ENCODE measurements at places on chromosomes 2 and 18.

DNA sequence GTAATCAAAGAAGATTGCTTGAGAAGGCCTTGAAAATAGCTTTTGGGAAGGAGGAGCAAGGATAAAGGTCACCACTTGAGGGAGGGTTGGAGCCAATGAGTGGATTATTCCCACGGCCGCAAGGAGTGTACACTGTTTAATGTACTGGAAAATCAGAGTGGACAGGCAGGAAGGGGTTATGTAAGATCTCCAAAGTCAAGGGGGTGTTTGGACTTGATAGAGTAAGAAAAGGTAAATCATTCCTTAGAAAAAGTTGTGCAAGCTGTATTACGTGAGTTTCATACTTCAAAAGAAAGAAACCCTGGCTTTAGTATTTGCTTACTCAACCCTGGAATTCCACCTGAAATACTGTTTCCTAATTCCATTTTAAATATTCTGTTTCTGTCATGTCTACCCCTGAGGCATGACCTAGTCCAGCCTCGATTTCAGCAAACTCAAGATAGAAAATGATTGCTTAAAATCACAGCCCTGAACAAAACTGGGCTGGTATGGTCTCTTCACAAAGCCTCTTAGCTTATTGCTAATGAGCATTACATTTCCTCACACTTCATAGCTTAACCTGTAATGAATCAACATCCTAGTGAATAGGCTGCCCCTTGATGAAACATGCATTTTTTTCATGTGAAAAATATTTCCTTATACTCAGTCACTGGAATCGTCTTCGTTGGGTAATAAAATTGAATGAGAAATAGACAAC lies 1.1 kb downstream of the MREG start:
- DNase-seq = no peak

- DNase-seq = no peak
Observed at GRCh38 chr2:107325981-107326786, 440.2 kb upstream of the ST6GAL2 start.

- no peak for DNase-seq
Observed at GRCh38 chr2:223269386-223269785, 217.4 kb downstream of the KCNE4 start.

GRCh38 chr18:79221136-79221535 lies 151.9 kb downstream of the ATP9B start:
- no peak for DNase-seq

- DNase-seq = no peak
Observed at GRCh38 chr2:137117385-137117784, 352.0 kb downstream of the THSD7B start.

DNA sequence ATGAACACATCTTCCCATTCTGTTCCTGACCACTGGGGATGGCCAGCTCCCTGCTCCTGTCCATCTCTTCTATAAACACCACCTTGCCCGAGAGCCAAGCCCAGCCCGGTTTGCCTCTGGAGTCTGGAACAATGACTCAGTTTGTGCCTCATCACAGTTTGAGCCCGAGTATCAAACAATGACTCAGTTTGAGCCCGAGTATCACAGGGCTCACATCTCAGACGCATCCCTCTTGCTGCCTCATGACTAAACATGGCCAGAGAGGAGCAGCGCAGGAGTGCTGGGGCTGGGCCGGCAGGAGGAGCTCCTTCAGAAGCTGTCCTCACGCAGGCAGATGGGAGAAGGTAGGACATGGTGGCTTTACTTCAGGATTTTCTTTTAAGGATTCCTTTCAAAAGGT lies 68.7 kb downstream of the PXDN start:
- no peak for DNase-seq

DNA sequence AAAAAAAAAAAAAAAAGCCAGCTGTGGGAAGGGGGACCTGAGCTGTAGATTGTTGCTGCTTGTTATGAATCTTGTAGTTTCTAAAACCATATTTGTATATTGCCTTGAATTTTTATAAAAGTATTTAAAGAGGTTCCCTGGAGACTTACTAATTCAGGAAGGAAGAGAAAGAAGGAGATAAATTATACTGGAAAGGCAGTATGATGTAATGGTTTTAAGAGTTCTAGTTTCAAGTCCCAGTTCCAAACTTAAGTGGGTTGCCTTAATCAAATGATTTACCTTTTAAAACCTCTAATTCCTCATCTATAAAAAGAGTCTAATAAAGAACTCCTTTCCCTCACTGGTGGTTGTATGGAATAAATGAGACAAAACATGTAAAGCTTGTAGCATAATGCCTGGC lies 62.2 kb downstream of the PTRHD1 start:
- DNase-seq = no peak

- no peak for DNase-seq
Observed at GRCh38 chr2:36507408-36507812, 90.6 kb downstream of the FEZ2 start.

All from stimulated activated CD8-positive, alpha-beta memory T cell treated with anti-CD3 and anti-CD28 coated beads, Interleukin-15, amount 100 ng/mL, for 4 hours (primary cell).